ENCODE measurements at places on chromosomes 4 and X.

GRCh38 chrX:24301060-24301459 lies 12.8 kb downstream of the SUPT20HL2 start:
- no peak for DNase-seq

DNA sequence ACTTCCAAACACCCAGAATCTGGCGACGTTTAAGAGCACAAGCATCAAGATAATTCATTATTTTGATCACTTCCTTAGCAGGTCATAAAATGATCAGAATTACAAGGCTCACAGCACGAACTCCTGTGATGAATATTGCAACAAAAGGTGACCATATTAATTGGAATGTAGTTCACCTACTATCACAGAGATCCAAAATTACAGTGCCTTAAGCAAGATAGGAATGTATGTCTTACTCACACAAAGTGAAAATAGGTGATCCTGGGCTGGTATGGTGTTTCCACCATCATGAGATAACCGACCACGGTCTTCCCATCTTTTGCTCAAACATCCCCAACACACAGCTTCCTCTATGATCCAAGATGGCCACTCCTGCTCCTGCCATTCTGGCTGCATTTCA lies 131.2 kb downstream of the SCFD2 start:
- DNase-seq, result no peak

DNA sequence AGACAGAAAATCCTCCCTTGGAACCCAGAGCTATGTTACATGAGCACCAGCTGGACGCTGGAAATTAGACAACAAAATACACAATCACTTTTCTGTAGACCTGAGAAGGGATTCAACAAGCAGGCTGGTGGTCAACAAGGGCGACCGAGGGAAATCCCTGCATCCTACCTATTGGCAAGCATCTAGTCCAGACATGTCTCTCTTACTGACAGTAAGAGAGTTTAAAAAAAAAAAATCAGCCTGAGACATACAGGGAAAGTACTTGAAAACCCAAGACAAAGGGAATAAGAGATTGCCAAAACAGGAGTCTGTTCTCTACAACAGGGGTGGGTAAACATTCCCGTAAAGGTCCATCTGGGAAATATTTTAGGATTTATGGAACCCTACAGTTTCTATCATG lies 108.0 kb downstream of the KDR start:
- no peak for DNase-seq

DNA sequence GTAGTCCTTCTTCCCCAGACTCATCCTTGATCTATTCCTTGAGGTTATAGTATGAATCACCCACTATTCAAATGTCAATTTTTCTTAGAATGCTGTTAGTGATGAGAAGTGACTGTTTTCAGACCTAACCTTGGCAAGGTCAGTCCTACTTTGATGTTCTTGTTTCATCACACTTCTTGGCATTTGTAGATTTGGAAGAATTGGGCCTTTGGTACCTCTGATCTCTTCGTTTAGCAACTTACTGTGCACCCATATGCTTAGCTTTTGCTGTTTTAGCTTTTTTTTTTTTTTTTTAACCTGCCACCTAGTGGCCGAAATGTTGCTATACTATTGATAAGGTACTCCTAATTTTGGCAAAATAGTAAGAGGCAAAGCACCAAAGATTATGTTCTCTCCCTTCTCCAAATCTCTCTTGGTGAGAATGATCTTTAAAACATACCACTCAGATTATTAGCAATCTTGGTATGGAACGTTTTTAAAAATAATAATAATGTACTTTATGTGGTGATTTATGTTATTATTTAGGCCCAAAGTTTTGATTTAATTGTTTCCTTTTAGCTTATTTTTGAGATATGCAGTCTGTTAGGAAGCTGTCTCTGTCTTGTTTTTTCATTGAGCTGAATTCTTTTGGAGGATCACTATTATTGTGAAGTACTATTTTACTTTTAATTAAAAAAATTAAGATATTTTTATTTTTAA lies 16.6 kb downstream of the DCK start:
- no peak for DNase-seq

GRCh38 chr4:970046-970745 lies 3.2 kb downstream of the DGKQ start:
- DNase-seq, result no peak

- DNase-seq, result no peak
Observed at GRCh38 chrX:123755107-123755506, 22.3 kb upstream of the THOC2 start.

DNA sequence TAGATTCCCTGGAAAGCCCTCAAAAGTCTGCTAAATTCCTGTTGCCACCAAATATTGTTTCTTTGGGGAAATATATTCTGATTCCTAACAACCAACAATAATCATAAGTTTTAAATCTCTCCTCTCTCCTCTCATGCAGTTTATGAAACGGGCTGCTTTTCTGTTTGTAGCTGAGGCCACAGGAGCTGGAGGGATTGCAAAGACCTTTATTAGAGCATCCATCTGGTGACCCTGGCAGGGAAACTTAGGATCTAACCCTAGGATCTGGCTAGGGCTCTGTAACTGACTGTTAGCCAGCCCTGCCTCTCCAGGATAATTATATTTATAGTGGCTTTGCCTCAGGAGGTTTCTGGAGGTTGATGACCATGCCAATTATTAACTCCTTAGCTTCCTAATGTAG lies 56.9 kb downstream of the SMAD1 start:
- no peak for DNase-seq

GRCh38 chrX:111168314-111168713 lies 72.3 kb downstream of the PAK3 start:
- DNase-seq, result no peak

DNA sequence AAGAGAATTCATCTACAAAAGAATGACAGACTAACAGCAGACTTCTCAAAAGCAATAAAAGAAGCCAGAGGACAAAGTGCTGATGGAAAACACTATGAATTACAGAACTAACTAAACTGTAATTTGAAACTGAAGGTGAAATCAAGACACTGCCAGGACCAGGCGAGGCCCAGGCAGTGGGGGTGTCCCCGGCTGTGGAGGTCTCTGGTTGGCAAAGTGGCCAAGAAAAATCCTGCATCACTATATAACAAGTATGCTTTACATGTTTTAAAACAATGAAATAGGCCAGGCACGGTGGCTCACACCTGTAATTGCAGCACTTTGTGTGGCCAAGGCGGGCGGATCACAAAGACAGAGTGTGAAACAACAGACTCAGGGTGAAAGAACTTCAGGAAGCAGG lies 32.9 kb downstream of the CHM start:
- DNase-seq, result no peak

- DNase-seq, result no peak
Observed at GRCh38 chrX:115652221-115652620, 91.2 kb downstream of the PLS3 start.

DNA sequence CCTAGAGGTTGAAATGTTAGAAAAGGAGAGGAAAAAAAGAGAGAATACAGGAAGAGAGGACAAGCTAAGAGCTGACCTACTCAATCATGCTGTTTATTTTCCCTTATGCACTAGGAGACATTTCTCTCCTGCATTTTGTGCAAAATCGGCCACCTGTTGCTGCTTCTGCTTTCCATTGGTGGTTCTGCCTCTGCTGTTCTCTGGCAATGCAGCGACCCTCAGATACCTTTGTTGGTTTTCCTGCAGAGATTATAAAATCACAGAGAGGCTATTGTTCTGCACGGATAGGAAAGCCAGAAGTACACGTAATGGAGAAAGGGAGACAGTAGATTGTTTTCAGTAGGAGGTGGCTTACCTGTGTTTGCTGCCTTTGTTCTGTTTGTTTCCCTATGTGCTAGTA lies 108.9 kb downstream of the UNC5C start:
- DNase-seq, result no peak

DNA sequence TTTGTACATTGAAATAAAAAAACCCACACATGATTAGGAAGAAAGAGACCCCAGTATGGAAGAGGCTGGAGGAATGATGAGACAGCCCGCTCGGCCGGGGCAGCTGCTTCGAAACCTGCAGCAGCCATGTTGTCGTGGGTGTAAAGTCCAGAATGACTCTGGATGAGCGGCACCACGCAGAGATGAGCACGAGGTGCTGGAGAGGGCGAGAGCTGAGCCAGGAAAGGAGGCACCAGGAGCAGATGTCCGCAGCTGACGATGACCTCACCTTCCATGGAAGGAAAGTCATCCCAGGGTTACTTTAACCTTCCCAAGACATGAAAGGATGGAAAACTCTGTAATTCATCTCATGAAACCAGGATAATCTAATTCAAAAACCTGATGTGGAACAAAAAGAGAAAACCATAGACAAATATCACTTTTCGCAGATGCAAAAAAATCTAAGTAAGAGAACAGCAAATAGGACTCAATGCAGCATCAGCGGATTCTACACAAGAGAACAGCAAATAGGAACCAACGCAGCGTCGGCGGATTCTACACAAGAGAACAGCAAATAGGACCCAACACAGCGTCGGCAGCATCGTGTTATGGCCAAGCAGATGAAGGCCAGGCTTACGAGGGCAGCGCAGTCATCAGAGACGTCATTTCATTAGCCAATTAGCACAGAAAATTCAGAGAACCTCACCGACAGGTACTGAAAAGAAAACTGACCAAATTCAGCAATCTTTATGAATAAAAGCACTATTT lies 25.9 kb upstream of the SPON2 start:
- no peak for DNase-seq

DNA sequence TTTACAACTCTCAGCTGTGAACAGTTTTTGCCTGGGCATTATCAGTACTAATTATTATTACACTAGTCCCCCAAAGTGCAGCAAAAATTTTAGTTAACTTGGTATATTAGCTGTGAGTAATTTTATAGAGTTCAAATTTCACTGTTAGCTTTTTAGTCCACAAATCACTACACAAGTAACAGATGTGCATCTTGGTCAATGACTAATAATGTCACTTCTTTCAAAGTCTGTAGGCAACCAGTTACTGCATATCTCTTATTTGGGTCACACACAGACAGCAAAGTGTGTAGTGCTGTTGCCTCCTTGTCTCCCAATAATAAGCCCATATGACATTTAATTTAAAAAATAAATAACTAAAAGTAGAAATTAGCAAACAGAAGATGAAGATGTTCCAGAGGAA lies 159.9 kb downstream of the SCFD2 start:
- DNase-seq, result no peak

- DNase-seq, result no peak
Observed at GRCh38 chr4:15913631-15913970, 24.9 kb downstream of the FGFBP1 start.

DNA sequence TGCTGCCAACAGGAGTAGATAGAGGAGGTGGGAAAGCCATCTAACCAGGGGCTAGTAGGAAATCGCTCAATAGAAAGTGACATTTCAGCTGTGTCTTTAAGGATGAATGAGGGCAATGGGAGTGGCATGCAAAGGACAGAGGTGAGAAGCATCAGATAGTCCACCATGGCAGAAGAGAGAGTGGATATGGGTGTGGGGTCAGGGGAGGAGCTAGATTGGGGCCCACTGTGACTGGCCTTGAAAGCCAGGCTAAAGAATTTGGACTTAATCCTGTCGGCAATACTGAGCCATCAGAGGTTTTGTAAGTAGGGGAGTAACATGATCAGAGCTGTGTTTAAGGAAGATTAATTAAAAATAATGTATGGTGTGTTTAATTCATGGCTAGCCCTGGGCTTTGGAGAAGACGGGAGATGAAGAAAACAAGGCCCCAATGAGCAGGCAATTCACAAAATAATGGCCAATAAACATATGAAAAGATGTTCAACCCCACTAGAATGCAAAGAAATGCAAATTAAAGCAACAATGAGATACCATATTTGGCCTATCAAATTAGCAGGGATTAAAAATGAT lies 98.1 kb upstream of the PJA1 start:
- DNase-seq, result no peak

DNA sequence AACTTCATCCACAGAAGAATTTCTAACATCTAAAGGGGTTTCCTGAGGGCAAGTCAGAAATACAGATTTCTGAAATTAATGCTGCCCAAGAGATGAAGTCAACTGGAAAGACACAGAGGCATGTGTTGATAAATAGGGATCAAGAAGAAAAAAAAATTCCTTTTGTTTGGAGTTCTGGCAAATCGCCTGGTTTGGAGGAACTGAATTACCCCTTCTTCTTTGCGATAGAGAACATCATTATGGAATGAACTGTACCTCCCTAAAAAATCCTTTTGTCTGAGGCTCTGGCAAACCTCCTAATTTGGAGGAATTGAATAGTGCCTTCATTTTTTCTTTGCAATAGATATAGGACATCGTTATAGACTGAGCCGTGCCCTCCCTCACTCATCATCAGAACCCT lies 200.9 kb downstream of the DHRSX start:
- no peak for DNase-seq

DNA sequence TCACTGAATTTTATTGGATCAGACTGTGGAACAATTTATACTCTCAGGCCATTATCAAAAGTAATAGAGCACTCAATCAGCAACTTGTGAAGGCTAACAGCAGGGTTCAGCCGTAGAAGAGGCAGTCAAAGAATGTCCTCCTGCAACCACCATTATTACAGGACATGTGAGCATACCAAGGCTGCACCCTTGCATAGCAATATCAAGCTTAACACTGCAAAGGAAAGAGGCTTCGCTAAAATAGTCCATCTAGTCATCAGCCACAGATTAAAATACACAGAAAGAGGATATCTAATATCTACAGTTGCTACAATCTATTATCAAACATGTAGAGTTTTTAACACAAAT lies 42.9 kb upstream of the TMPRSS11B start:
- DNase-seq, result no peak

- DNase-seq, result no peak
Observed at GRCh38 chr4:182547435-182547834, 304.2 kb downstream of the TENM3 start.

GRCh38 chr4:83591730-83592129 lies 55.8 kb downstream of the GPAT3 start:
- no peak for DNase-seq

DNA sequence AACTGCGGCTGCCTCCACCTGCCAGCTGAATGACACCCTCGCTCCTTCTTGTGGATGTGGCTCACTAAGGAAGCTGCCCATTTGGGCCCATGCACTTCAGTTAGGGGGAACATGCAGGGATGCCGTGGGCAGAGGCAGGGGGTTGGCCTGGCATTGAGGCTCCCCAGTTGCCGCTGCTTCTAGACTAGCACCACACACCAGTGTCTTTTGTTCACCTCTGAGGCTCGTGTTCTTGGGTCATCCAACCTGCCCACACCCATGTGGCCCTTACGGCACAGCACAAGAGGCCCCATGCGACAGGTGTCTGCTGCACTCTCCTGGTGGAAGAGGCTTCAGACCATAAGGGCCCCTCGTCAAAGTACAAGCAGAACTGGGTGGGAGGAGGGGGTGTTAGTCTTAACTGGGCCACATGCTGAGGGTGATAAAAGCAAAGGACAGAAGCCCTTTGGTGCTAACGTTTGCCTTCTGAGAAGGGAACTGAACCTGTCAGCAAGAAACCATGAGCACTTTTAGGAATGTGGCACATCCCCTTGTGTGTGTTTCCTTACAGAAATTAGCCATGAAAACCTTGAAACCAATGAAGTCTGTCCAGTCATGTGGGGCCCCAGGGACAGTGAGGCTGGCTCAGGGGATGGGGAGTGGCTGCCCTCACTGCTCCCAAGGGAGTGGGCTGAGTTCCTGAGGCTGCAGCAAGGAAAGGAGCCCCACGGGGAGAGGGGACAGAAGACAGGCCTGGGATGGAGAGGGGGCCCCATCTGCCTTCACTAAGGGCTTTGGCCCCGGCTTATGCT lies 39.2 kb downstream of the MAP7D3 start:
- no peak for DNase-seq

All from NCI-H2171 (cell line).